NB4 (cell line): ENCODE measurements at places on chromosomes 5 and 9.

DNA sequence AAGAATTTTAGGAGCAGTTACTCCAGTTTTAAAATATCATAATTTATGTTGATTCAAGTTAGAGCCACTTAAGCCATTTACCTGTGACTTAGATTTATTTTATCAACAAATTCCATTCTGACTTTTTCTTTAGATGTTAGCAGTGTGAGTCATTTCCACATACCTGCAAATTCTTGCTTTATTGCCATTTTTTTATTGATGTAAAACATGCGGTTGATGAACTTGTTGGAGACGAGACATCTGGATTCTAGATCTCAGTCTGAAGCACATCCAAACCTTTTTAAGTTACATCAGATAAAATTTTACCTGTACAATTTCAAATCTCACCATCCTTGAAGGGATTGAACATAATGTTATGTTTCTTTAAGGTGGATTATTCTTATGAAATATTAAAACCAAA is 240.9 kb downstream of the IRX1 start:
- no peak for DNase-seq

- DNase-seq = no peak
Observed at GRCh38 chr9:132078699-132079356, 839 bp downstream of the MED27 start.

DNA sequence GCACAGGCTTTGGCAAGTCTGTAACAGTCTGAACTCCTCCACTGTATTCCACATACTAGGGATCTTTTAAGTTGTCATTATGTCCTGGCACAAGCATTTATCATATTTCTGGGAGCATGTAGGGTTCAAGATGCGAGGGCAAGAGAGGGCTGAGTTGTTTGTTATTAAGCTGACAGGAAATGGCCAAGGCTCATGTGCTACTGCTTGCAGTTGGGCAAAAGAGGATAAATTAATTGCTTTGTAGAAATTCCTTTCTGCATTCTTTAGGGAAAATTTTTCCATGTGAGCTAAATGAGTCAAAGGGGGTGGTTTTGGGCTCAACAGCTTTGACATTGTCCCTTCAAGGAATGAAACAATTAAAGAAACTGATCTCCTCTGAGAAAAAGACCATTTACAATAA is 35.4 kb downstream of the DOCK8 start:
- DNase-seq = no peak

DNA sequence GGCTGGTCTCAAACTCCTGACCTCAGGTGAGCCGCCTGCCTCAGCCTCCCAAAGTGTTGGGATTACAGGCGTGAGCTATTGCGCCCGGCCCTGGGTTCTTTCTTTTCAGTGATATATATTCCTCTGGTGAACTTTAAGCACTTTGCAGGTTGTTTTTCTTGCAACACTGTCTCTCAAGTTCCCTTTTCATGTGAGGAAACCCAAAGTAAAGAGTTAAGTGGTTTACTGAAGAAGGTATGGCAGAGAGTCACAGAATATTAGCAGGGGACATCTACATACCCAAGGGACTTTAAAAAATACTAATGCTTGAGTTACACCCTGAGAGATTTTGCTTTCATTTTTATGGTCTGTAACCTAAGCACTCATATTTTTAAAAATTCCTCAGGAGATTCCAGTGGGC is 6.7 kb upstream of the GAPT start:
- DNase-seq = peak; percentile 64
